ENCODE measurements at places on chromosomes 7 and 10.

GRCh38 chr7:83646027-83646426, 2.9 kb downstream of the SEMA3E start:
- no peak for DNase-seq

DNA sequence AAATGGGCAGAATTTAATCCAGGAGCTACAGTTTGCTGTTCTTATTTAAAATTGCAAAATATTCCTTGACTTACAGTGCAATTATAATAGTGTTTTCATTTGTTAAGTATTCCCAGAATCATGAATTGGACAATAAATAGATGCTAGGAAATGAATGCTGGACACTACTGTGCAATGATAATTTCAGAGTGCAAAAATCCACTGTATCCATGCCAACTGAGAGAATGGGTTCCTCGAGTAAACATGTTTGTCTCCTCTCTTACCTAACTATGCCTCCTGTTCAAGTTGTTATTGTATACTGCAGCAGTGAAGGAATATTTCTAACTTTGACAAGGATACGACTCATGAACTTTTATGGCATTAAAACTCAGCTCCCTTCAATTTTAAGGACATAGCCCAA, 1396.3 kb downstream of the GATA3 start:
- DNase-seq = no peak

- DNase-seq = peak; percentile 15
These were observed 3.3 kb upstream of the TBXAS1 start for GRCh38 chr7:139825666-139826290.

DNA sequence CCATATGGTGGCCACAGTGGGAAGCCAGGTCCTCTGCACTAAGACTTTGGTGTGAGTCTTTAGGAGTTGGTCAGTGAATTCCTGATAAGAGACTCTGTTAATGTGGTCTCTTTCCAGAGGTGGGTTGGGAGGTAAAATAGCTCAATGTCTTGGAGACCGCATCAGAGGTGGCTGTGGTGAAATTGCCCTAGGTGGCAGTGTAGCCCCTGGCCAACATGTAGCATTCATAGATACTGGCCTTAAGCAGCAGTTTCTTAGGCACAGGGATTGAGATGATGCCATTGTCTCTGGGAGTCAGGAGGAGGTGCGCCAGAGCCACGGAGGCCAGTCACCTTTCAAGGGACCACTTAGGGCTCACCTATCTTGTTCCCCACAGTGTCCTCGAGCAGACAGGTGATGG, 202.8 kb downstream of the CREB5 start:
- DNase-seq = peak; percentile 7

- DNase-seq = no peak
These were observed 113.0 kb upstream of the ANLN start for GRCh38 chr7:36276428-36277248.

DNA sequence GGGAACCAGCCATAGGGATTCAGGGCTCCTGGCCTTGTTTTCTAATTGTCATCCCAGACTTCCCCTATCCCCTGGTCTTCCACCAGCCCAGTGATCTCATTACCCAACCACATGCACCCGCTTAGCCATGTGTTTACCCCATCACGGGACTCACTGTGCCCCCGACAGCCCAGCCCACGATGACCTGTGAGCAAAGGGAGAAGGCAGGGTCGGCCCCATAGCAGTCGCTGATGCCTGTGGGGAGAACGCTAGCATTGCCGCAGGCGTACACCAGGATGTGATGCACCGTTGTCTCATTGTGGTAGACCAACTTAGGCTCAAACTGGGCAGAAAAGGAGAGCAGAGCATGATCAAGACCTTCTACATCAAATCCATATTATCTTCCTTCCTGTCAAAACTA, 14.0 kb downstream of the PRSS58 start:
- DNase-seq = no peak

DNA sequence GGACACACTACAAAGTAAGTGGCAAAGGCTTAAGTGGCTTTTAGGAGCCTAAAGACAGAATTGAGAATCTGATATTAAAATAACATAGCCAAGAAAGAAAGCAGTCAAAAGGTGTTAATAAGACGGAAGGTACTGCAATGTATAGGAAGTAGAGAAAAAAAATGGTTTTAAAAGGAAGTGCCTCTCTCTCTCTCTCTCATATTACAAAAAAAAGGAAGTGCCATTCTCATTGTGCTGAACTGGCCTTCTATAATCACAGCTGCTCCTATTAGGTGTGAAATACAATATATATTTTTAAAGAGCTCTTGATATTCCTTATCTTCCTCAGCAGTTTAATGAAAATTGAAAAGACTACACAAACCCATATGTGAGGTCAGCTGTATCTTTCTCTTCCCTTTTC, 199.4 kb upstream of the NPVF start:
- peak; percentile 1 for DNase-seq

- DNase-seq = peak; percentile 36
These were observed 84.0 kb downstream of the PTPN20 start for GRCh38 chr10:46995234-46995633.

DNA sequence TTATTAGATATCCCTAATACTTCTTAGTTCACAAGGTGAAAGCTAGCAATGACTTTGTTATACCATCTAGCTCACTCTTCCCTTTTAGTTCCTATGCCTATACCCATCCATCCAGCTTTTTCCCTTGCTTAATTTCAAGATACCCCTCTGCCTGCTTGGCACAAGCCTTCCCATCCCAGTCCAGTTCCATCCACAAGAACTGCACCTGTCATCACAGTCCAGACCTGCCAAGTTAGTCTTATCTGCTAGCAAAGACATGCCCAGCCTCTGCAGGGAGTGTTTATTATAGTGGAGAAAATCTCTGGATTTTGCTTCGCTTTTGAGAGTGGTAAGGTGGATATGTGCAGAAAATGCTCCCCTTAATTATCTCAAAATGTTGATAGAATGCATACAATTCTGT, 158.2 kb downstream of the ST7 start:
- no peak for DNase-seq

- DNase-seq = no peak
These were observed 68.3 kb downstream of the HYCC1 start for GRCh38 chr7:22945584-22945983.

GRCh38 chr7:96005271-96005670, 232.9 kb downstream of the DYNC1I1 start:
- no peak for DNase-seq

GRCh38 chr7:45683556-45684148, 109.5 kb downstream of the ADCY1 start:
- no peak for DNase-seq

DNA sequence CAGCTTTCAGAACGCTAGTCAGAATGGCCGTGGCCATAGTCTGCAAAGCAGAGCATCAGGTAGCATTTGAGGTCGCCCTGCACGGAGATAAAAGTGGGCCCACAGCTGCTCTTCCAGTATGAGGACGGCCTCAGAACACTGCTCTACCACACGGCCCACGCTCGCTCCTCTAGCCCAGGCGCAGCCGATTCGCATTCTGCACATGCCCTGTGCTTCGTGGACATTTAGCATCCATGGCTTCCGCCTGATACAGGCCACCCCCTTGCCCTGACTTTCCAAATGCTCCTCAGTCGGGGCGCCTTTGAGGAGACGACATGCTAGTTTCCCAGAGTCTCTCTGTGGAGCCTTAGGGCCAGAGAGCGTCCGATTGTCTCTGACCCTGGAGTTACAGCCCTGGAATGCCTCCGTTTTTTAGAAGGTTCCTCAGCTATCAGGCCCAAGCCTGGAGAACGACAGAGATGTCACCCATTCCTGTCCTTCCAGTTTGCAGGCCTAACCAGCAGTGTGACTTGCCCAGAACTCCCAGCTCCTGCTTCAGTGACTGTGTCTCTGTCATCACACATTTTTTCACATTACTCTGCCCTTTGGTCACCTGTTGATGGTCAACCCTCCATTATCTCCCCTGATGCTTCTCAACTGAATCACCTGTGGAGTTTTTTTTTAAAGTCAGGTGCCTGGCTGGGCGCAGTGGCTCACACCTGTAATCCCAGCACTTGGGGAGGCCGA, 14.3 kb downstream of the STRA8 start:
- DNase-seq = no peak

DNA sequence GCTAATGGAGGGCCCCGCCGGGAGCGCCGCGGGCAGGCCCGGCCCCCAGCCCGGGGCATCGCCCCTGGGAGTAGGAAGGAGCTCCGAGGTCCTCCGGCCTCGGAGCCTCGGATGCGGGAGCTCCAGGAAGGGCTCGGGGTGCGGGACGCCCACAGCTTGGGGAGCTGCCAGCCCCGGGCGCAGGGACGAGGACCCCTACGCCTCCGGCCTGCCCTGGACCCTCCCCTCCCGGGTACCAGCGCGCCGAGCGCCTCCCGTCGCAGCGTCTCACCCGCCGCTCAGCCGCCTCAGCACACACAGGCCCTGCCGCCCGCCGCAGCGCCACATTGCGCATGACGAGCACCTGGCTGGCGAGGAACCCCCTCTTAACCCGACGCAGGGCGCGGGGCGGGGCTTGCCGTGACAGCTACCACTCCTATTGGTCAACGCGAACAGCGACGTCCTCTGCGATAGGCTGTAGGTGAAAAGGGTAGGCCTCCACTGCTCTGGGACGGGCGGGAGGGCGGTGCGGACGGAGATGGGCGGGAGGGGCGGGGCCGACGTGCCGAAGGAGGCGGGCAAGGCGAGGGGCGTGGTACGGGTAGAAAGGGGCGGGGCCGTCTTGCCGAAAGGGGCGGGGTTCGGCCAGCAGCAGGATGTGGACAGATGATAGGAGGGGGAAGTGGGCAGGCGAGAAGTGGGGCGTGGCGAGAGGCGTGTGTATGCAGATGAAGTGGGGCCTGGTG, at the start of gene PITRM1:
PITRM1 (minus strand) TSS at position 337 of the 725 bp plus-strand sequence; CDS start at position 327, 10 bp downstream.
- peak; percentile 99 for DNase-seq

DNA sequence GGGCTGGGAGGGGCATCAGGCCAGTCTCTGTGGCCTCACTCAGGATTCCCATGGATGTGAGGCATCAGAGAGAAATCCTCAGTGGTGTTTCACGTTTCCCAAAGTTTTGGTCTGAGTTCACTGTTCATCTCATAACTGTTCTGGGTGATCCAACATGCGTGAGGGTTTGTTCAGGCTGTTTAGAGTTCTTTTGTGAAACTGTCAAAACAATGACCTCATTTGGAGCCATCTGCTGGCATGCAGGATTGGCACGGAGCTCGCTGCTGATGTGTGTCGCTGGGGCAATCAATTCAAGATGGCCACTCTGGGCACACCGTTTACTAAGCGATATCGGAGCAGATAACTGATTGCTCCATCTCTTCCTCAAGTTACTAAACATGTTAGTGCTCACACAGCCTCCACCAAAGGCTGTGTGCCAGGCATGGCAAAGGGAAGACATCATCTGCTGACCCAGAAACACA, 365.6 kb downstream of the WDR11 start:
- DNase-seq = no peak

DNA sequence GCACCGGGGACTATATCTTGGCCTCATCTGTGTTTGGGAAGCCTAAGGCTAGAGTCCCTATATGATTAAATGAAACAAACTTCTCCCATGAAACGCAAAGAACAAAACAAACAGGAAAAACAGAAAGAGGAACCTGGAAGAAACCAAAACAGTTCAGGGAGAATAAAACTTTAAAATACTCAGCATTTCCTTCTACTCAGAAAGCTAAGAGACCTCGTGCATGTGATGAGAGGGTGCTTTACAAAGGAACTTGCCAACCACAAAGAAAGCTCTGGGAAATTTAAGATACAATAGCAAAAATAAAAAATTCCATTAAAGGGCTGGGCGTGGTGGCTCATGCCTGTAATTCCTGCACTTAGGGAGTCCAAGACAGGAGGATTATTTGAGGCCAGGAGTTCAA, 6.9 kb downstream of the PILRA start:
- DNase-seq = no peak

- DNase-seq = no peak
These were observed 7.7 kb upstream of the MINDY3 start for GRCh38 chr10:15868006-15868405.

GRCh38 chr7:143363016-143363937, 764 bp upstream of the FAM131B start:
- no peak for DNase-seq

GRCh38 chr7:103657474-103657894, 211.5 kb upstream of the SLC26A5 start:
- DNase-seq = peak; percentile 60

DNA sequence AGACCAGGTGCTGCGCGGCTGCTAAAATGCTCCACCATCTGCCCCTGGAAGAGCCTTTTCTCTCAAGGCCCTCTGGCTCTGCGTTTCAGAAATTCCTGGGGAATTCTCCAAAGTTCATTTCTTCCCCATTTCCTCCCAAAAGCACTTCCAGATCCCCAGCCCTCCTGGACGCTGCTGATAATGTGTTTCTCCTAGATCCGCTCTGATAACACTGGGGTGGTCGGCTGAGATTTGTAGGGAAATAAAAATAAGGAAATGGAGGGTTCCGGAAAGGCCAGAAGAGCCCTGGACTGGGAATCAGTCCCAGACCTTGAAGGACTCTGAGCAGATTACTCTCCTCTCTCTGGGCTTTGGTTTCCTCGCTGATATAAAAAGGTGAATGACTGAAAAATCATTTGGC, 28.1 kb downstream of the COL13A1 start:
- no peak for DNase-seq

DNA sequence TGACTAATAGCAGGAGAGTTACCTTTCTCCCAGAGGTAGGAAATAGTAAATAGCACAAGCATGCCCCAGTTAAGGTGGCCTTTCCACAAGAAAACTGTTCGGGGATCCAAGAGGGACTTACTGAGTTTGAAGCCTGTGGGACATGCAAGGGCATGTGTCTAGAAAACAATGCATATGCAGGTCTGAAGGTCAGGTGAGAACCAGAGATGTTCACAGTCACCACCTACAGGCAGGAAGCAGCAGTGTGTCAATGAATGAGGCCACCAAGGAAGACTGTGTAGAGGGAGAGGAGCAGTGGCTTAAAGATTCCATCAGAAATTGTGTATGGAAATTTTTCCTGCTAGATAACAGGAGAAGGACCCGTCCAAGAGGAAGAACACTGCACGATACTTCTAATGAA, 66.0 kb downstream of the CALD1 start:
- DNase-seq = no peak

GRCh38 chr10:3340127-3340730, 167.6 kb upstream of the PITRM1 start:
- DNase-seq = no peak

- no peak for DNase-seq
These were observed 8.0 kb downstream of the DLX5 start for GRCh38 chr7:97016381-97017191.

GRCh38 chr7:134191876-134192275, 64.7 kb downstream of the LRGUK start:
- DNase-seq = no peak

DNA sequence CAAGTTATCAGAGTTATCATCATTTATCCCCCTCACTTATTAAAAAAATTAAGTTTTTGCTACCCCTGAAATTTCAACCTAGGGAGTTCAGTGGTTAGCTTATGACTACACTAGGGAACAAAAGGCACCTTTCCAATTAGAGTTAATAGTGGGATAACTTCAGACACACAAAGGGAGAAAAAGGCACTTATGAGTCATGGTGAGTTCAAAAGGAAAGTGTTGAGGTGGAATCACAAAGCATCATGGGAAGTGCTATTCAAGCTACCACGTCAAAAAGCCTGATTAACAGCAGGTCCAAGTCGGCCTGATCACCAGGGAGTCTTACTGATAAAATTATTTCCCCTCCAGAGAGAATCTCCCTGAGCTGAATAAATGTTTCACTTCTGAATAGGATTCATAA, 165.7 kb downstream of the C7orf25 start:
- DNase-seq = no peak

Data from OCI-M1 (cell line).